ENCODE measurements at places on chromosomes 1 and 21.

GRCh38 chr1:65541161-65541560 is 120.7 kb downstream of the LEPR start:
- DNase-seq, result no peak

DNA sequence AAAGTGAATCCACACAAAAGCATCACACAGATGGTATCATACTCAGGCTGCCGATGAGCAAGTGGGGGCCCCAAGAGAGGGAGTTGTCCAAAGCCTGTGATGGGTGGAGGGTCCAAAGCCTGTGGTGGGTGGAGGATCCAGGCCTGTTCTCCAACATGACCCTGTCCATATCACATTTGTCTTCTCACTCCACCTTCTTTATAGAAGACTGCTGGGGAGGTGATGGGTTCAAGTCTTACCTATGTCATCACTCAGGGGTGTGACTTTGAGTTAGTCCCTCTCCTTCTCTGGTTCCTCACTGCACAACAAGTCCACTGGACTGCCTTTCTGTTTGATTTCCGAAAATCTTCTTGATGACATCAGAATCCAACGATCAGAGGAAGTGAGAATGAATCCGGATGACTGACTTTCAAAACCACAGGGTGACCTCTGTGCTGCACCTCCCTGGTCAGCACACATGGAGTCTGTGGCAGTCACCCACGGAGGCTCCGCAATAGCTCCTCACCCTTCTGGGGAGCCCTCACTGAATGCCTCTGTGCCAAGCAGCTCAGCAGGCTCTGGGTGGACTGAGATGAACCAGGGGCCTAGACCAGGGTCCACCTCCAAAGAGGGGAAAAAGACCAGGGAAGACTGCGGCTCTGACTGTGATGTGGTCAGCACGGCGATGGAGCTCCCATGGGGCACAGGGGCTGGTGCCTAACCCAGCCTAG is 166.8 kb downstream of the HIVEP3 start:
- DNase-seq, result peak; percentile 96

DNA sequence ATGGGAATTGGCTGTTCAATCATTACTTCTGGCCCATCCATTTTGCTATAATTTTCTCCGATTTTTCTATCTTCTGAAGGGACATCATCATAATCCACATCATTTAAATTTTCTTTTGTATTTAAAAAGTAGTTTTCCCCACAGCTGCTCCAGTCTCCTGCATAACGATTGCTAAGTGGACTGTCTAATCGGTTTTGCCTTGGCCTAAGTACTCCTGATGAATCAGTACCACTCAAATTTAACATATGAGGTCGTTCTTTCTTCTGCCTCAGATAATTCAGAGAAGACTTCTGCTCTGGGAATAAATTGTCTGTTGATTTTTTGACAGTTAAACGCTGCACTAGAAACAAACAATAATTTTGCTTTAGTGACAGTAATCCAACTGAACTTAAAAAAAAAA is 41.9 kb downstream of the SYDE2 start:
- DNase-seq, result no peak

- no peak for DNase-seq
Measured at GRCh38 chr1:51689075-51689440, 72.2 kb downstream of the OSBPL9 start.

- no peak for DNase-seq
Measured at GRCh38 chr1:219862366-219862765, 66.0 kb downstream of the SLC30A10 start.

GRCh38 chr1:208209286-208209685 is 34.9 kb downstream of the PLXNA2 start:
- DNase-seq, result no peak

- DNase-seq, result no peak
Measured at GRCh38 chr1:31714442-31715086, 10.7 kb upstream of the COL16A1 start.

GRCh38 chr1:161201836-161202712 is at the start of gene NDUFS2:
NDUFS2 (plus strand) TSS chr1:161202367; CDS start chr1:161202386, 19 bp downstream.
- peak; percentile 98 for DNase-seq

Data from inflammatory macrophage (primary cell).